Pons (tissue), 1 donor: ENCODE measurements at places on chromosomes 12 and 14.
A peak's percentile ranks its signal among the peaks of the same experiment; 100 is the strongest.

GRCh38 chr14:99242816-99243721, 28.9 kb downstream of the BCL11B start:
- no peak for DNase-seq

- no peak for DNase-seq
These were observed 97.5 kb downstream of the ZFP36L1 start for GRCh38 chr14:68695326-68695768.

GRCh38 chr12:108642269-108642870, 8.7 kb upstream of the SELPLG start:
- DNase-seq = no peak

DNA sequence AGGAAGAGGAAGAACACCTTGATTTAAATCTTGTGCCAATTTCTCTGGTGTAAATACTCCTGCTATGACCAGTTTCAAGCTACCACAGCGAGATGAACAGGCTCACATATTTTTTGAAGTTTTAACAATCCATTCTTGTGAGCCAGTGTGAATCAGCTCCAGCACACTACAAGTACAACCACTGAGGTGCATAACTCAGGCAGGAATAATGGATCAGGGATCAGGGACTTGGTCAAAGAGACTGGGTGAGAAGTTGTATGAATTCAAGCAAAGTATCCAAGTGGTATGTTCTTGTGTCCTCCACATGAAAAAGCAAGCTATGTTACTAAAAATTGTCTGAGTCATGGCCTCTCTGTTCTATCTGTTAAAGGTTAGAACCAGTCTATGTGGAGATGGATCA, 35.2 kb upstream of the KITLG start:
- no peak for DNase-seq

DNA sequence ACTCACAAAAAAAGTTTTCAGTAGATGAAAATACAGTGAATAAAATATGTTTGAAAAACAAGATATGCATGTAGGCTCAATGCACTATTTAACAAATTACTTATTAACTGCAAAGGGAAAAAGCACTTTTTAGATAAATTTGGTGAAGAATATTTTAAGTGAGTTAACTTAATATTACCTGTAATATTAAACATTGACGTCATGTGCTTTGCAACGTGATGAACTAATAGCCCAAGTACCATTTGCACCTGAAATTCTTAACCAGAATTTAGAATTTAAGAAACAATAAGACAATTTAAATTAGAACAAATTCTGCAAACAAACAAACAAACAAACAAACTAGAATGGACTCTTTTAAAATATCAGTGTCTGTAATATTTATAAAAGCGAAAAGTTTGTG, 659.0 kb upstream of the NOVA1 start:
- DNase-seq = no peak

GRCh38 chr14:64324895-64325294, 30.7 kb upstream of the ESR2 start:
- DNase-seq = no peak

GRCh38 chr14:26905229-26905628, 307.4 kb upstream of the NOVA1 start:
- DNase-seq = no peak

GRCh38 chr12:75684678-75685616, 173.5 kb upstream of the KRR1 start:
- DNase-seq = no peak

DNA sequence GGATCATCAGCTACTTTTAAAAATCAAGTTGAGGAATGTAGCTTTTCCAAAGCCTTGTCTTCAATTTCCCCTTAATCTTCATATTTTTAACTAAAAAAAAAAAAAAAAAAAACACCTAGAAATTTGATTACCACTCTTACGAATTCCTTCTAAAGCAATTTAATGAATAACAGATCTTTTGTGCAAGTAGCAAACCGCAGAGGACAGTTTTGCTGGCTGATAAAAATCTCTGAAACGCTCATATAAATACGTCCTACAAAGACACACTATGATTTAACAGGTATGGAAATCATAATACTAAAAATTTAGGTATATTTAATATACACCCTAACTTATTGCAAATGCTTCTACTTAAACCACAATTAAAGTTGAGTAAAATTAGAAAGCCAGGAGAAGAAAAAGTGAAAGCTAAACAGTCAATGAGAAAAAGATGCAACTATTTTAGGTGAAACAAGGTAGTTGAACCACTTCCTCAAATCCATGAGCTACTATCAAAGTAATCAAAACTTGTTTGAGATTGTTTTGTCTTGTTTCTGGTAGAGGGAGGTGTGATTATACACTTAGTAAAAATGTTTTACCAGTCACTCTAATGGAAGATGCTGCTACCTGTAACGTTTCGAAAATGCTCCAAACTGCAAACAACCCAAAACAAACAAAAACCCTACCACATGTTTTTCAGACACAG, 2.2 kb downstream of the PAWR start:
- DNase-seq = no peak

- no peak for DNase-seq
These were observed 360.1 kb upstream of the TBX3 start for GRCh38 chr12:115044073-115044472.

DNA sequence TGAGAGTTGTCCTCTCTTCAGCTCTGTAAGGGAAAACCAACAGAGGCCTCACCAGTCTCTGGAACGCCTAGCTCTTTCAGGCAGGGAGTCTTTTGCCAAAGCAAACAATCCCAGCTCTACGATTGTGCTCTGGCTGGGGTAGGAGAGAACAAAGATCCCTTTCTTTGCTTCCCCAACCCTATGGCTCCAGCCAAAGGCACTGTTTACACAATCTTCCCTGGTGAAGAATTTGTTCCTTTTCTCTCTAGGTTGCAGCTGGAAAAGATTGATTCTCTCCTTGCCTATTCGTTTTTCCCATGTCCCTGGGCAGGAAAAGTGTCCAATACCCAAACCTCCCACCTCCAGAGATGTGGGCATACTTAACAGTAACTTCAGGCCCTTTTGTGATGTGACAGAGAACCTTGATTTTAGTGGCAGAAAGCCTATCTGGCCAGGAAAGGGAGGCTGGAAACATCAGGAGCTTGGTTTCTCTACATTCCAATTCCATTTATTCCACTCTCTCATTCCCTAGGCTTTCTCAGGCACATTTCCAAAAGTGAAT, 16.8 kb downstream of the ATP5MC2 start:
- DNase-seq = peak; percentile 99

GRCh38 chr14:60757567-60758002, 23.0 kb downstream of the MNAT1 start:
- no peak for DNase-seq

- DNase-seq = no peak
These were observed 48.9 kb upstream of the NEDD1 start for GRCh38 chr12:96858162-96858561.
